ENCODE measurements at places on chromosomes 1 and 21. TPM values are rescaled to one million over a fixed set of nuclear protein-coding genes. Genes with fewer than 3 reads are reported as not detected.

The NPHP4 gene
- total RNA-seq: 3.4 TPM

The GIPC2 gene
- total RNA-seq: not detected

The PRAMEF25 gene
- not detected for total RNA-seq

The CD58 gene
- 25.1 TPM for total RNA-seq

The PRAMEF26 gene
- not detected for total RNA-seq

The MMEL1 gene
- total RNA-seq: not detected

The CFHR5 gene
- not detected for total RNA-seq

The SPRR2D gene
- total RNA-seq: not detected

Data from A549 treated with GW870086 at 1 μM for 4 hours (cell line).